KG1 (cell line): ENCODE measurements at places on chromosomes 2 and 18.

GRCh38 chr2:205022841-205023240 is 477.6 kb downstream of the PARD3B start:
- no peak for DNase-seq

DNA sequence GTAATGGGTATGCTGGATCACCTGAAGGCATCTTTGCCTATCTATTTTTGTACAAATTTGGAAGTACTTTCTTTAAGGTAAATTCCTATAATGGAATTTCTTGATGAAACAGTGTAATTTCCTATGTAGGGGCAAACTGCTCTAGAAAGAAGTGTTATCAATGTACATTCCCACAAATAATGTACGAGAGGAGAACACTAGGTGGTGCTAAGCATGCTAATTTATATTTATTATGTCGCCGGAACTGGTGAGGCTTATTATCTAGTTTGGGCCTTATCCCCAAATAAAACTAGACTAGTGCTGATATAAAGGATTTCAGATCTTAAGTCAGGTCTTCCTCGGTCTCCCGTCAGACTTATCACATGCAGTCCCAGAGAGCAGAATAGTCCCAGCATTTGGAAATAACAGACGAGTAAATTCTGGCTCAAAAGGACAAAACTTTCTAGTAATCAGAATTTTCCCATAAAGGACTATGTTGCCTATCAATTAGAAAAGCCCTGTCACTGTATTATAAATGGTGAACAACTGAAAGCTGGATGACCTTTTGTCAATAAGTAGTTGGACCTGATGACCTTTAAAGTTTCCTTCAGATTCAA is 86.9 kb upstream of the RBBP8 start:
- DNase-seq = no peak

GRCh38 chr2:205545971-205546816 is 136.1 kb upstream of the NRP2 start:
- DNase-seq = peak; percentile 70

DNA sequence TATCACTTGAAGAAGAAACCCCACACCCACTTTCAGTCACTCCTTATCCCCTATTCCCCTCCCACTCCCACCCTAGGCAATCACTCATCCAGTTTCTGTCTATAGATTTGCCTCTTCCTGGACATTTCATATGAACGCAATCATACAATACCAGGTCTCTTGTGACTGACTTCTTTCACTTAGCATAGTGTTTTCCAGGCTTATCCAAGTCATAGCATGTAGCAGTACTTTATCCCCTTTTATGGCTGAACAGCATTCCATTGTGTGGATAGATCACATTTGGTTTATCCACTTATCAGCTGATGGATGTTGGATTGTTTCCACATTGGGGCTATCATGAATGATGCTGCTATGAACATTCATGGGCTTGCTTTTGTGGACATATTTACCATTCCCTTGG is 6.6 kb downstream of the CFAP221 start:
- no peak for DNase-seq

DNA sequence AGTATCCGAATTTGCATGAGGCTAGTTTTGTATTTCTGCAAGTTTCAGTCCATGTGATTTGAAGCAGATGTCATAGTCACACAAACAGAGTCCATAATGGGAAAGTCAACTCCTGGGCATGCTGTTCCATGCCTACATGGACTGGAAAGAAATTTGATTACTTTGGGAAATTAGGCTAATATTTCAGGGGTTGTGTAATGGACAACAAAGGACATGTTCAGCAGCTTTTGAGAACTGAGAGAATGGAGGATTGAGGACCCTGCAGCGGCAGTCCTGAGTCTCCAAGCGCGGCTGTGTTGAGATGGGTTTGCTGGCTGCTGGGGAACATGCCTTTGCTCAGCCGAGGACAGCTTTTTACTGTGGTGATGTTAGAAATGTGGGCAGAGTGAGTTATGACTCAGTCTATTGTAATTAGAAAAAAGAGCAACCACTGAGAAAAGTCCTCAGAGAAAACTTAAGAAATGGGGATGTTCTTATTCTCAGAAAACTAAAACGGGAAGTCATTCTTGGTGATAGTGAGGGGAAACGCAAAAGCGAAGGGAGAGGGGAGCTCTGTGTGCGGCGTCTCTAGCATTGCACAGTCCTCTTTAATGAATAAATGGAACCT is 149.2 kb downstream of the FAM210A start:
- peak; percentile 58 for DNase-seq

DNA sequence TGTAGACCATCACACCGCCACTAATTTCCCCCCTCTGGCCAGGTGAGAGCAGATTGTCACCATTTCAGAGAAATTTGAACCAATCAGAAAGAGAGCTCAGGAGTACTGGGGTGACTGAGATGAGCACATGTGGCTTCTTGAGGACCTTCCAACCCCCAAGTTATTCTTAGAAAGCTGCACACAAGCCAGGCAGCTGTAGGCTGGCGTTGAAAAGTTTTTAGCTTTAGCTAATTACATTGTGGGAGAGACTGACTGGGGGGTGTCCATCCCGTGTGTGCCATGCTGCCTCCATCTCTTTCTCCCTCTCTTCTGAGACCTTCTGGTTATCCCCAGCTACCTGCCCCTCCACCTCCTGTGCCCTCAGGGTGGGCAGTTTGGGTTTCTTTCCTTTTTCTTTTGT is 154.0 kb downstream of the AGAP1 start:
- no peak for DNase-seq

DNA sequence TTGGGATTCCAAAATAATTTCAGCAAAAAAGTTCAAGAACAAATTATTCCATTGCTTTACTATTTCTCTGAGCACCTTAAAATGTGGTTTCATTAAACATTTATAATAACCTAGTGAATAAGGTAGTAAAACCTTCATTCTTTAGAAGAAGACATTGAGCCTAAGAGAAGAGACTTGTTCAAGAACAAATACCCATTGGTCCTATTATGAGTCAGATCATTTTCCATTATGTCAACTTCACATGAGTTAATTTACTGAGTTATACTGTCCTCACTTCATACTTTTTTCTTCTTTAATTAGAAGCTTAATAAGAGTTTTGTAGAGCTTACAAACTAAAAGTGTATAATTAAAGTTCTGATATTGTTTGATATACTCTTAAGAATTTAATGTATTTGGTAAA is 5.5 kb downstream of the ANKRD62 start:
- DNase-seq = no peak

DNA sequence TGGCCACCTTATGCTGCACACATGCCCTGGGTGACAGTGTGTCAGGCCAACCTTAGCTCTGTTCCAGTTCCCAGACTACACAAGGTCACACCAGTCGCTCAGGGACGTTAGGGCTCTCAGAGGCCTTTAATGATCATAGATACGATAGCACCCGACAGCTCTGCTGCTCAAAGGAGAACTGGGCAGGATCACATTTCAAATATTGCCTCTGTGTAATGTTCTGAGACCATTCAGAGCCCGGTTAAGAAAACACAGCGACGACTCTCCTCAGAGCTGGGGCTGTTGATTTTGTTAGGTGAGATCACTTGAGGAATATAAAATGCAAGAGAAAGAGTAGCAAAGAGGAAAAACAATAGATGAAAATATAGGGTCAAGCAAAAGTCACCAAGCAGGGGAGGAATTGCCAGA is 166.6 kb upstream of the TANK start:
- no peak for DNase-seq

- DNase-seq = no peak
Observed at GRCh38 chr2:171706152-171706803, 19.0 kb downstream of the DYNC1I2 start.

DNA sequence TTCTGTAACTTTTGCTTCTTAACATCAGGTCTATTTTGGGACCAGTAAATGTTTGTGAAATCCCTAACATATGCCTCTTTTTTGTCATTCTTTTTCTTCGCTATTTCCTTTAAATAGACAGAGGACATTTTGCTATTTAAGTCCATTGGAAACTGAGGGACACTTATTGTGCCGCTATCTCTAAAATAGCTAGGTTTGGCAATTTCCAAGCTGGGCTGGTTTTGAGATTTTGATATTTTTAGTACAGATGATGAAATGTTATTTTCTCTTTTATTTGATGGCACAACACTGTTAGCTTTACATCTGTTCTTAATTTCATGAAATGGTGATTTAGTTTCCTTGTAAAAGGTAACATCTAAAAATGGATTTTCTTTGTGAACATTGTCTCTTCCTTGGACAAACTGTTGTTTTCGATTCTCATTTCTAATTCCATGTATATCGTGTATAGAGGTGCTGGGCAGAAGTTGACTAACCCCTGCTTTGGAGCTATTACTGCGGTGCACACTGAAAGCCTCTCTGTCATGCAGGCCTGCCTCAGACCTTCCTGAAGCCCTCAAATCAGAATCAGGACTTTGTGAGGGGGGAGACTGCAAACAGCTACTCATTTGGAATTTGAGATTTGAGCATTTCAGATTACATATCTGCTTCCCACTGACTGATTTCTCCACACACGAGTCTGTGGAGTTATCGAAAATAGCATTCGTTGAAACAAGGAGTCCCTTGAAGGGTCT is 594 bp downstream of the RAD51AP2 start:
- no peak for DNase-seq

DNA sequence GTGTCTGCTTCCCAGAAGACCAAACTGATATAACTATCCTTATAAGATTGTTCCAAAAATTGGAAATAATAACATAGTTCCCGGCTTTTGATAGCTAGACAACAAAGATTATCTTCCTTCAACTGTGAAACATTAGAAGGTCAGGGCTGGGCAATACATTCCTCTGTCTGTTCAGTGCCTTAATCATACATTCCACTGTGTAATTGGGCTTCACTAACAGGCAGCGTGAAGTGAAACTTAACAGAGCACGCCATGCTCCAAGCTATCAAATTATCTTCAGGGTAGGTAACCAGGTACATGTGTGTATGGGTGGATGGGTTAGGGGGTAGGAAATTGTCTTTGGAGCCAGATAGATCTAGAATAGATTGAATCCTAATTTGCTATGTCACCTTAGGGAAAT is 23.5 kb upstream of the ARL5A start:
- no peak for DNase-seq

- no peak for DNase-seq
Observed at GRCh38 chr2:156164091-156164720, 168.3 kb downstream of the NR4A2 start.

- no peak for DNase-seq
Observed at GRCh38 chr2:99422599-99422998, 67.2 kb downstream of the REV1 start.

DNA sequence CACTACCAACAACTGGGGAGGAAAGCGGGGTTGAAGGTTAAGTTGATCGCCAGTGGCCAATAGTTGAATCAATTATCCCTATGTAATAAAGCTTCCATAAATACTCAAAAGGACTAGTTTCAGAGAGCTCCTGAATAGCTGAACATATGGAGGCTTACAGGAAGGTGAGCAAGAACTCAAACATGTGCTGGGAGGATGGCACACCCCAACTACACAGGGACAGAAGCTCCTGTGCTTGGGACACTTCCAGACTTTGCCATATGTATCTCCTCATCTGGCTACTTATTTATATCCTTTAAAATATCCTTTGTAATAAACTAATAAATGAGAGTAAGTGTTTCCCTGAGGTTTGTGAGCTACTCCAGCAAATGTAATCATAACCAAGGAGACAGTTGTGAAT is 115.7 kb downstream of the HNMT start:
- DNase-seq = no peak

DNA sequence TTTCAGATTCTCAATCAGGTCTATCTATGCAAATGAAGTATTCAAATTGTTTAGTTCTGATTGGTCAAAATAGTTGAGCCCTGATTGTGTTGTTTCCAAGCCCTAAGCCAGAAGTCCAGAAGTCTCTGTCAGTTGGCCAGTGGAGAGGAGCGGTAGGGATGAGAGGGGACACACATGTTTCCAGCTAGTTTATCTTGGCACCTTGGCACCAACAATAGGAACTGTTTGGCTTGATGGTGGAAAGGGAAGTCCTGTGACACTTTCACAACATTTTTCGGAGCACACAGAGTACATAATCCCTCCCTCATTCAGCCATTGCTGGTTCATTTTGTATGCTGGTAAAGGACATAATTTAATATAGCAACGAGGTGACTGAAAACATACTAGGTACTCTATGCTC is 1661.6 kb downstream of the SUCLG1 start:
- DNase-seq = no peak

GRCh38 chr2:101619191-101619591 is 78.3 kb upstream of the MAP4K4 start:
- no peak for DNase-seq

GRCh38 chr2:176650838-176651555 is 381.8 kb downstream of the MTX2 start:
- no peak for DNase-seq

DNA sequence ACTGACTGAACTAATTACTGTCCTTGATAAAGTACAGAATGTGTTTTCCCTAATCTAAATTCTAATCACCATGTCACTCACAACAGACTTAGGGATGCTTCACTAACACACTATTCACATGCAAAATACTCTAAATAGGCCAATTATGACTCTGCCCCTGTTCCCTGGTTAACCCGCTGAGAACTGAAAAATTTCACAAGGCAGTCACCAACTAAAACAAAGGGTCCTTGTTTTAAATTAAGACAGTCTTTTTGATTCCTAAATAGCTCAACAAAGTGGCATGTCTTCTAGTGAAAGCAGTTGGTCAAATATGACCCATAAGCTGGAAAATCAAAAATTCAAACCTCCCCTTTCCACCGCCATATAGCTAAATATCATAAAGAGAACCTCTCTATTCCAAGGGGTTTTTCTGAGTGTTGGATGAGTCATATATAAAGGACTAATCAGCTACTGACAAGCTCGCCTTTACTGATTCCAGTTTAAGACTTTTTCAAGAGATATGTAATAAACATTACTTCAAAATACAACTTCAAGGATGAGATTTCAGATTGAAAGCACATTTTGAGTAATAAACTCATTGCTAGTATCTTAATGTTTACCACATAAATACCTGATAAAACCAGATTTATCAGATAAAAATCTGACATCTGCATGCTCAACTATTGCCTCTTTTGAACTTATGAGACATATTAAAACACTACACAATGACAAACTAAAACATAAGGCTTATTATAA is 235.8 kb downstream of the TCF4 start:
- DNase-seq = no peak

DNA sequence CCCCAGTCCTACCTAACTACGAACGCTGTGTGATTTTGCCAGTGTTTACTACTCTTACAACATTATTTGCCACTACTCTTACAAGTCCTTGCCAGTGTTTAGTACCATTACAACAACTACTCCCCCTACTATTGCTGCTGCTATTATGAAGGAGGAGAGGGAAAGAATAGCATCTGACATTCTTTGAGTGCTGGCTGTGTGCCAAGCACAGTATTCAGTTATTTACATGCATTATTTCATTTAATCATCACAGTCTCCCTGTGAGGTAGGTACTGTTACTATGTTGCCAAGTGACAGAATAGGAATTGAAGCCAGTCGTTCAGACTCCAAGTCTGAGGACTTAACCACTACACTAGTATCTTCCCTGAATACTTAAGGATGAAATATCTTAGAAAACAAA is 185.9 kb upstream of the FOSL2 start:
- no peak for DNase-seq

DNA sequence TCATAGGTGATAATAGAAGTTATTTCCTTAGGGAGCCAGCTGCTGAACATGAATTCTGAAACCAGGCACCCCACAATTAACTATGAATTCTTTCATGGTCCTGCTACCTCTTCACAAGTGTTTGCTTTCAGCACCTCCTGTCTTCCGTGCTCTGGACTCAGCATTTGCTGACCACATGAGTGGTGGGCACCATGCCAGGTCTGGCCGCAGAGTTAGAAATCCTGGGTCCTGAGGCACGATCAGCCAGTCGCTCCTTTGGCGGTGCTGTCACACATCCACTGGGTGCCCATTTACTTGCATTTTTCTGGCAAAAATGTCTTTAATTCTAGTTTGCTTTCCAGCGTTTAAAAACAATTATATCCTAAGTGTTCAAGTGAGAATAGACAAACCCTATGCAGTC is 196.4 kb upstream of the PXDN start:
- DNase-seq = no peak

GRCh38 chr2:236338495-236339184 is 74.4 kb upstream of the ASB18 start:
- DNase-seq = no peak
